Inflammatory macrophage treated with lipopolysaccharide for 1 hour (primary cell): ENCODE measurements at places on chromosomes 12 and 14.

DNA sequence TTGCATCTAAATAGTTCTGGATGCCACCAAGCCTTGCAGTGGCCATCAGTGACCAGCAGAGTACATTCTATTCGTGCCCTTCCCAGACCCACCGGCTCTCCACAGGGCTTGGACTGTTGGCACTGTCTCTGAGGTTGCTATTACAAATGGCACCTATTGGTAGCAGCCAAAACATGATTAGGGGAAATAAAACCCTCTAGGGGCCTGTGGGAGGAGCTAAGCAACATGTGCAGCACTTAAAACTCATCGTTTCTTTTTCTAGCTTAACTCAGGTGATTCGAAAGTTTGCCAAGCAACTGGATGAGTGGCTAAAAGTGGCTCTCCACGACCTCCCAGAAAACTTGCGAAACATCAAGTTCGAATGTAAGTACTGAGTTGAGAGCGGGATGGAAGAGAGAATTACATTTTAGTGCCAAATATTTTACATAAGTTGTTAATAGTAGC, 65.4 kb upstream of the RIC8B start:
- DNase-seq: no peak

- no peak for DNase-seq
Observed at GRCh38 chr12:25308756-25309155, 58.0 kb upstream of the KRAS start.

DNA sequence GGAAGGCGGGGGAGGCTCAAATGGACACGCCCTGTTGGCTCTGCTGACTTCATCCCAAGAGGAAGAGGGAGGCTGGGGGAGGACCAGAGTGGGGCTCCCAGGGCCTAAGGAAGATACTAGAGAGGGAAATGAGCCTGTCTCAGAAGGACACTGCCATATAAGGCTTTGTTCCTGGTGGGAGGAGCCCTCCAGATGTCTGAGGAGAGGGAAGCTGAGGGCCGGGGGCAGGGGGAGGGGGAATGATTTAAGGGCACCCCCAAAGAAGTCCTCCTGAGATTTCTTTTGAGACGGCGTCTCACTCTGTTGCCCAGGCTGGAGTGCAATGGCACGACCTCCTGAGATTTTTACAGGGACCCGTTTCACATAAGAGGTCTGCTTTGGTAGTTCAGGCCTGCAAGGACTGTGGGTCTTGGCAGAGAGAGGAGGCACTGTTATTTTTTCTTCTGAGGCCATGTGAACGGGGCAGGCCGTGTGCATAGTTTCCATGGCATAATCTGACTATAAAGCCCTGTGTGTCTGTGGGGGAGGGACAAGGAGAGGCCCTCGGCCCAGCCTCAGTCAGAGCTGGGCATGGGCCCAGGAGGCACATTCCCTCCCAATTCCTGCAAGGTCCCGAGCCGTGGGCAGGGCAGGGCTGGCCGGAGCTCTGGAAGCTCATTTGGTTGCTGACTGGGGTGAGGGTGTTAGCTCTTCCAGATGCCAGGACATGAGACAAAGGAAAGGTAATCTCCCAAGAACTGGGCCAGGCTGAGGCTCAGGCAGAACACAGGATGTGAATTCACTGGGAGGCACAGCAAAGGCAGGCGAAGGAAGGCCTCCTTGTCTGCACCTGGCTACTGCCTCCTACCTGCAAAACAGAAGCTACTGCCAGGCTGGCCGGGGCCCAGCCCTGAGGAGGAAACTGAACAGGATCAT, 22.2 kb upstream of the PLEKHG3 start:
- DNase-seq: peak; percentile 76

DNA sequence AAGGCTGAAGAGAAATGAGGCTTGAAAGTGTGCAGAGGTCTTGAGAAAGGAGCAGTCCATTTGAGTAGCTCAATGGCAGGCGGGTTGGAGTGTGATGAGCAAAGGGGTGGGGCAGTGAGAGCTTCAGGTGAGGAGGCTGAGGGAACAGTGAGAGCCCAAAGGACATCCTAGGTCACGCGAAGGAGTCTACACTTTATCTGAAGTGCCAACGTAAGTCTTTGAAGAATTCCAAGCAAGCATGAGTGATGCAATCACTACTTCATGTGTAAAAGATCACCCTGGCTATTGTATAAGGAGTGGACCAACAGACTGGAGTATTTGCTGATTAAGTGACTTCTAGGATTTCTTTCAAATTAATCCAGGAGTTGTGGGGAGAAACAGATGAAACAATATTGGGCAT, 159.9 kb upstream of the HIF1A start:
- DNase-seq: no peak

DNA sequence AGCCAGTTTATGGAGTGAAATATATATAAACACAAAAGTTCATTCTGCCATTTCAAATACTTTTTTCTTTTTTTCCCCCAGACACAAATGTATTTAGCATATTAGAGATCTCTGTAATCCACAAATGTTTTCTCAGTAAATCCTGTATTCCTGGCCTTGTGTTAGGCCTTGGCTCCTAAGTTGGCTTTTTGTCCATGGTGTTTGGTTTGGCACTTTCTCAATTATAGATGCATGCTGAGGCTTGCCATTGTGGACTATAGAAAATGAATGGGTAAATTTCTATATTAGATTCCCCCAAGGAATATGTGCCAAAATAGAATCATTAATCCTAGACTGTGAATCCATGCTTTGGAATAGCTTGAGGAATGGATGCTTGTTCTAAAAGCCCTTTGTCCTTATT, 17.0 kb downstream of the RIC8B start:
- DNase-seq: no peak

DNA sequence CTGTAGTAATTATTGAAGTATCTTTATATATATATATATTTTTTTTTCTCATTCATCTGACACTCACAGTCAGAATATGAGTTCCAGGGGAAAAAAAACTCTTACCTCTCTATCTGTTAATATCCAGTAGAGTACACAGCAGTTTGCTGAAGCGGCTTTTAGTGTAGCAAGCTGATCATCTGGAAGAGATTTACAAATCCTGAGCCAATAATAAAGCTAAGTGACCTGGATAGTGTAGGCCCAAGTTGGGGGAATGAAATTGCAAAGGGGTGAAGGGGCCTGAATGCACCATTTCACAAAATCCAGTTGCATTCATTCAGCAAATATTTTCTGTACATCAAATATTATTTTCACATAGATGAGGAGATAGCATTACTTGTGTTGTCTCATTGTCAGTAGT, 234.6 kb upstream of the FLRT2 start:
- DNase-seq: no peak

GRCh38 chr14:61176686-61177085, 104.5 kb downstream of the TMEM30B start:
- no peak for DNase-seq

DNA sequence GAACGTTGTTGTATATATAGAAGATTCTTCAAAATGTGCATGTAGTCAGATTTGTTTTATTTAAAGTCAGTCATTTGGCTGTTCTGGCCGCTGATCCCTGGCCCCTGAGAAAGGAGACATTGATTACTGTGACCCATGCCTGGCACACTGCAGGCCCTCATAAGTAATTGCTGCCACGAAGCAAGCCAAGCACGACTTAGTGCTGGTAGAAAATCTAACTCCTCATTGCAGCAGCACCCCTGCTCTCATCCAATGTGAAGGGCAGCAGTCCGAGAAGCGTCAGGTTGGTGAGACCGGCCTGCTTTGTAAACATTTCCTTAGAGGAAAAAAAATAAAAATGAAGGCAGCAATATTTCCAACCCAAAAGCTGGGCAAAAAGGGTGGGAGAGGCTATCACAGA, 22.8 kb upstream of the TMTC2 start:
- DNase-seq: no peak
